NCI-H1417 treated with DMSO at 0.1 percent for 48 hours (cell line): ENCODE measurements at places on chromosomes 11 and 22.
A peak's percentile ranks its signal among the peaks of the same experiment; 100 is the strongest.

DNA sequence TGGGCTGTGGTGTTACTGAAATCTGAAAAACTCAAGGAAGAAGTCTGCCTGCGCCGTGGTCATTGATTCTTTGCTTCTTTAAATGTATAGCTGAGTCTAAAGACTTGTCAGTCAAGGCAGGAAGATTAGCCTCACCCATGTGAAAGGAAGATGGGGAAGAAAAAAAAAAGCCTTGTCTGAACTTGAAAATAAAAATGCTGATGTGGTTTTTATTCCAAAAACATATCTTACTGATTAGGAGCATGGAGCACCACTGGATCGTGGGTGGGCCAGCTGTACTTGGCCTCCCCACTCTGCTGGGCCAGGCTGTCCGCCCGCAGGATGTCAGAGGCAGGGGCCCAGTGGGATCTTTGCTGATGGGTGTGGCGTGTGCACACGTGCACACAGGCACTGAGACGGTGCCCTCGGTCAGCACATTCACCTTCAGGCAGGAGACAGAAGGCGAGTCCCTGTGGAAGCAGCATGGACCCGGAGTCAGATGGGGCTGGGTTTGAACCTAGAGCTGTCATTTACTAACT, 111.9 kb downstream of the WNT7B start:
- DNase-seq = no peak

DNA sequence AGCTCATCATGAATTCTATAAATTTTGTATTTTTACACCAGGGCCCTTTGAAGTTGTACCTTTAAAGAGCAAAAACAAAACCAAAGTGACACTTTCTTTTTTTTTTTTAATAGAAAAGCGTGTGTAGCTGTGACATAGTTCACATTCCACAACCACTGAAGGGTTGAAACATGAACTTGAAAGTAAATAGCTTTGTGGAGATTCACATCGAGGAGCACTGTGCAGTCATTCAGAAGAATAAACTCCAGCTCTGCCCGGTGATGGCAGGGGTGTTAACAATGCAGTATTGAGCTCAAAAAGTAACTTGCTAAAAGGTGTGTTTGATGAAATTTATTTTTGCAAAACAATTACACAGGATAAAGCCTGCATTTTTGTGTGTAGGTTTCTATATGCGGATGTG, 1166.2 kb downstream of the TBC1D22A start:
- no peak for DNase-seq

GRCh38 chr11:31863170-31863832, 52.2 kb upstream of the PAX6 start:
- no peak for DNase-seq

DNA sequence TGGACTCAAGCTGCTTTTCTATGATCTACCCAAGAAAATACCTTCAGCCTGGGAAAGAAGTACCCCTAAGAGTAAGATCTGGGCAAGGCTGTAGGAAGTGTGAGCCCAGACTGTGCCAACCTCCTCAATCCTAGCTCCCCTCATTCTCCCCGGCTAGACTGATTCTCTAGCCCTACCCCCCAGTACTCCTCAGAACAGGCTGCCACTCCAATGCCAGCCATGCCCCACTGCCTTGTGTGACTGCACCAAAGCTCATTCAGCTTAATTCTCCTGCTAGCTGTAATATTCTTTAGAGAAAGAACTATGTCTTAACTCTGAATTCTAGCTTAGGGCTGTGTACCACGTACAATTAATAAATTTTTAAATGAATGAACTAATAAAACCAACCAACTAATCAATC, 92.6 kb upstream of the AKIP1 start:
- DNase-seq = no peak

GRCh38 chr11:28476864-28477263, 368.7 kb downstream of the METTL15 start:
- no peak for DNase-seq

DNA sequence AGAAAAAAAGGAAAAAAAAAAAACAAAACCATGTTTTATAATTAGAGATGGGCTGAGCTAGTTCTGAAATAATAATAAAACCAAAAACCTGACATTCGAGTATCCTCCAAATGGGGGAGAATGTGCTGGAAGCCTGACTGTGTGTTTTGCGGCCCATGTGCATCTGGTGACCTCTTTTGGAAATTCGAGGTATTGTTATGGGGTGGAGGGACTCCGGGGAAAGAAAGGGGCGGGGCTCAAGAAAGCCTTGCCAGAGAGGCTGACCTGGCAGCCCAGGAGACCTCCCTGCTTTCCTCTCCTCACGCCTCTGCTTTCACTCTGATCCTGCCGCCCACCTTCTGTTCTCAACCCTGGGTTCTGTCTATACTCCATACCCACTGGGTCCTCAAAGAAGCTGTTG, 72.9 kb downstream of the CTTN start:
- DNase-seq = no peak

GRCh38 chr11:114972105-114972504, 293.8 kb downstream of the NXPE2 start:
- DNase-seq = no peak

DNA sequence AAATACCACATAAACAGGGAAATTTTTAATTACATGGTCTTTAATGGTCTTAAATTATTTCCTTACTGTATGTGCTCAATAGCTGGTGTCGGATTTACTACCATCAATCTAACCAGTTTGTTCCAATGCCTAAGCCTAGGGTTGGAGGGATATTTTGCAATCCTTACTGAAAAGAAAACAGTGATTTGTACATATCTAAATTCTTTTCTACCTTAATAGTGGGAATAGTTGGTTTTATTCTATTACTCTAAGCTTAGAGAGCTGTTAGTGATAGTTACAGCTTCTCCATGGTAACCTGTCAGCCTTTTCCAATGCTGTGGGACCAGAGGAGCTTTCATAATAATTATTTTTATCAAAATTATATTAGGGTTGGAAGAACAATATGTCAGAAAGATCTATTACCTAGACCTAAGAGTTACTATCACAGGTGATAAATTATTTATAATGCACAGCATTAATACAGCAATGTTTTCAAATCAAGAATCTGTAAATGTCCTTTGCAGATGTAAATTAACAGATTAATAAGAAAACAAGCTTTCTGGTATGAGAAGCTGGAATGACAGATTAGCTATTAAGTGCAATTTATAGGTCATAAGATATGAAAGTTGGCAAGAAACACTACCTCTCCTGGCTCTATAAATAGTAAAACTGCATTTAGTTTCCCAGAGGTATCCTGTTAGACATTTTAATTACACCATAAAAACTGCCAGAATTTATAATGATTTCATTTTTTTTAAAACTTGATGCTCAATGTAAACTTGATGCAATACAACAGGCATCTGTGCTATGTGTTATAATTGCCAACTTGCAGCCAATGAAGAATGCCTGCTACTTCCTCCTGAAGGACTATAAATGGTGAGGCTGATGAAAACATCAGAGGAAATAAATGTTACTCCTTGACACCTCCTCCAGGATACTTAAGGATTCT, 262.0 kb upstream of the PITPNB start:
- DNase-seq = no peak

- DNase-seq = no peak
Measured at GRCh38 chr11:8204025-8204424, 35.2 kb upstream of the RIC3 start.

- no peak for DNase-seq
Measured at GRCh38 chr11:18731949-18732821, 6.2 kb upstream of the IGSF22 start.

DNA sequence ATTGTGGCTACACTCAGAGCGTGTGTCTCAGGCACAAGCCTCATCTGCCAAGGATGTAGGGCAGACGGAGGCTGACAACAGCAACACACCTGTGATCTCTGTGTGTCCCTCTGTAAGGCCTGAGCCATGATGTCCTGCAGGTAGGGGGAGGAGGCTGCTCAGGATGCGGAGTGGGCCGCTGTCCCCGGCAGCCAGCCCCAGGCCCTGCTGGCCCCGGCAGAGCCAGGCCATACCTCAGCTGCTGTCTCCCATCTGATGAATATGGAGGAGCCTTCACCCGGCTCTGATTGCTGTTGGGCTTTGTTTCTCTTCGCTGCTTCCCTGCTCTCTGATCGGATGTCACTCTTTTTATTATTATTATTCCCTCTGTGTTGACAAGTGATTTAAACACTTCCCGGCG, 83.6 kb upstream of the NCAM1 start:
- DNase-seq = no peak

DNA sequence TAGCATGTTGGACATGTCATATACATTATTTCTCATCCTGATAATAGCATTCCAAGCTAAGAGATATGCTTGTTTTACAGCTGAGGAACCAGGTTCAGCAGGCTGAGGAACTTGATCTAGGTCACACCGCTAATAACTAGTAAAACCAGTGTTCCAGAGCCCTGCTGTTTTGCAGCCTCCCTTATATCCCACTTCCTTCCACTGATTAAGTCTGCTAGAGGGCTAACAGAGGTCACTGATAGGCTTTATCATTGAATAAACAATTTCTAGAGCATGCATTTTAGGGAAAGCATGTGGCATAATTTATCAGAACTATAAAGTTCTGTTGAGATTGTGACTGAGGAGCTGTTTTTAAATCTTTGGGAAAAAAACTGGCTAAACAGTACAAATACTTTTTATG, 54.0 kb downstream of the UVRAG start:
- DNase-seq = no peak

DNA sequence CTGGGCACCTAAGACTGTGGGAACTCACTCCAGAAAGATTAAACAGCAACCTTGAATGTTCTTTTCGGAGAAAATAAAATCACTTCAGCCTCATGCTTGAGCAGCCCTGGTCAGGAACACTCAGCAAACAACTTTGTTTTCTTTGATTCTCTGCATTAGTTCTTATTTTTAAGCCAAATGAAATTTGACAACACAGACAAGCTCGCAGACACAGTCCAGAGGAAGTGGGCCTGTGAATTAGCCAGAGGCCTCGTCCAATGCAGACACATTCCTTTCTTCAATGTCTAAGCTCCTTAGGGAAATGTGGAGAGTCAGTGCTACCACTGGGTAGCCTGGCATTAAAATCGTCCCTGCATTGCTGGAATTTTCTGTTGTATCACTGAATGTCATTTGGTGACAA, 62.9 kb upstream of the CSNK2A3 start:
- no peak for DNase-seq

DNA sequence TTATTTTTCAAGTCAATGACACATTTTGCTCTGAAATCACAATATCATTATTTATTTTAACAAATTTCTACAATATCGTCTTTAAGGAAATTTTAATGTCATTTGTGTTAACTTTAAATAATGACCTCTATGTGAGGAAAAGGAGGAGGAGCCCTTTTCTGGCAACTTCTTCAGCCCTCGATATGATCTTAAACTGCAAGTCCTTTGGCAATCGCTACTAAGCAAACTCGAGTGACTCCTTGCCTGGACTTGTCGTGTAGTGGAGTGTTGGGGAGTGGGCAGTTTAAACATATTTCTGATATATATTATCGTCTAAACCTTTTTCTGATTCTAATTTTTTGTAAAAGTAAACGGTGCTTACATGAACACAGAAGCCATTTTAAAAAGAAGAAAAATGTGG, 16.7 kb downstream of the ETS1 start:
- DNase-seq = no peak

DNA sequence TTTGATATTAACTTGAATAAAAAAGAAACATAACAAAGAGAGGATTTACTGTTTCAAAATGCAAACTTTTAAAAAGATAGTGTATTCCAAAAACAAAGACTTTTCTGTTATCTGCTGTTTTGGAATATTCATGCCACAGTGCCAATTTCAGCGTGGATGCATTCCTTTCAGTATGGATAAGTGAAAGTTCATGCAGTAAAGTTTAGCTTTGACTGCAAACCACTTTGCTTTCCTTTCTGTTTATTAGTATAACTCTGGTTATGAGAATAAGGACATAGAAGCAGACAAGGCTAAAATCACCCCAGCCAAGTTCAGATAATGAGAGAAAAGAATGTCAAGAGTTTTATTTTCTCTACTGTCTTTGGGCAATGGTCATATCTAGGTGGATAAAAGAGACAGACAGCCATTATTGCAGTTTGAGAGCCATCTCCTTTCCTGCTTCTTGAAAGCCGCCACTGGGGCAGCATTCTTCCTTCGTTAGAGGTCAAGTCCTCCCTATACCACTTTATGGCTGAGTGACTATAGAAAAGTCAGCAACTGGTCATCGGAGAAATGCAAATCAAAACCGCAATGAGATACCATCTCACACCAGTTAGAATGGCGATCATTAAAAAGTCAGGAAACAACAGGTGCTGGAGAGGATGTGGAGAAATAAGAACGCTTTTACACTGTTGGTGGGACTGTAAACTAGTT, 82.4 kb upstream of the BLID start:
- no peak for DNase-seq

- DNase-seq = no peak
Measured at GRCh38 chr22:40324468-40325305, 21.6 kb upstream of the ADSL start.

DNA sequence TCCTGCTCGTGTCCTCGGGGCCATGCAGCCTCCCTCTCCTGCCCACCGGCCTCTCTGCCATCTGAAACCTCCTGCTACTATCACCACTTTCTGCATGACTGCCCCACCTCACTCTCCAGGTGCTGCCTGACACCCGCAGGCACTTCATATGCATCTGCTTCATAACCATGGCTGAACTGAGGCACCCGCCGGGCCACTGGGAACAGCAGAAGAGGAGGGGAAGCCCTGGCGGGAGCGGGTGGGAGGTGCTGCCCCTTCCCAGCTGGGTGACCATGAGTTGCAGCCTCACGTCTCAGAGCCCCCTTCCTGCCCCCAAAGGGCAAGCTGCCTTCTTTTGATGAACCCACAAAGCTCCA, 21.7 kb upstream of the PICK1 start:
- DNase-seq = no peak

DNA sequence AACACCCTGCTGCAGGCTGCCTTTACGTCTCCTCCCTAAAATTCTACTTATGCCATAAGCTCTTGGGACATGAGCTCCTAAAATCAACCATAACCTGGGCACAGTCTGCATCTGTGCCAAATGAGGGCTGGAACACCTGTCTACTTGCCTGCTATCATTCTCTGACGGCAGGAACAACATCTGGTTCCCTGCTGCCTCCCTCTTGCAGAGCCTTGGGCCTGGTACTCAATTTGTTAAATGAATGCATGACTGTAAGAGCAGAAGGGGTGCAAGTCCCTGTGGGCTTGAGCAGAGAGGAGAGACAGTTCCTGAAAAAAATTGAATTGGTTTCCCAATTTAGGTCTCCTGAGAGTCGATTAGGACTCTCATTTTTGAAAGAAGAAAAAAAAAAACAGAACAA, 66.7 kb upstream of the CSNK2A3 start:
- DNase-seq = no peak

- peak; percentile 5 for DNase-seq
Measured at GRCh38 chr11:84106541-84106940, 820.4 kb upstream of the CCDC90B start.

GRCh38 chr11:117828611-117829368, 4.2 kb upstream of the FXYD2 start:
- no peak for DNase-seq

DNA sequence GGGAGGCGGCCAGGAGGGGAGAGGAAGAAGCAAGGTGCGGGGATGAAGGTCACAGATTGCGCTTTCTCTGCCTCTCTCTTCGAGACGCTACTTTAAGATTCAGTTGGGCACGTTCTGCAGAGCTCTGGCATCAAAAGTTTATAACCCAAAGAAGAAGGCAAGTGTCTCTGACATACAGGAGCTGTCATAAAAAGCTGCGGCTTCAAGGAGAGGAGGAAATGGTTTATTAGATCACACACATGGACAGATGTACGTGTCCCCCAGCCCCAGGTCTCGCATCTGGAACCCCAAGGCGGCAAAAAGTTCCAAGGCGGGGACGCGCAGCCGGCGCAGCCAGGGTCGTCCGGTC, 589.0 kb downstream of the OPCML start:
- DNase-seq = no peak
